KBM-7 (cell line): ENCODE measurements at places on chromosomes 3 and 15.

GRCh38 chr3:152256851-152257562 is 11.7 kb upstream of the MBNL1 start:
- no peak for DNase-seq

GRCh38 chr15:54815556-54815955 is 381.2 kb downstream of the RSL24D1 start:
- peak; percentile 80 for DNase-seq

DNA sequence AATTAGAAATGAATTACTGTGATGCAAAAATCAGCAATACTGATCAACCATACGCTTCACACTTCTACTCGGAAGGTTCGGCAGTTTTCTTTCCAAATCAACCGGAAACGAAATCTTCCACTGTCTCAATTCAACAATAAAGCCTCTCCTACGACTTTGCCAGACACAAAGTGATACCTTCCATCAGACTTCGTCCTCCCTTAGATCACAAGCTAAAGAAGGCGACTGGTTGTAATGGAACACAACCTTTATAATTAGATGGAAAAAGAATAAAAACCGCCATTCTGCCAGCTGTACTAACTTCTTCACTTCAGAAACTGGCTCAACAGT is 618 bp downstream of the PARL start:
- DNase-seq = no peak

DNA sequence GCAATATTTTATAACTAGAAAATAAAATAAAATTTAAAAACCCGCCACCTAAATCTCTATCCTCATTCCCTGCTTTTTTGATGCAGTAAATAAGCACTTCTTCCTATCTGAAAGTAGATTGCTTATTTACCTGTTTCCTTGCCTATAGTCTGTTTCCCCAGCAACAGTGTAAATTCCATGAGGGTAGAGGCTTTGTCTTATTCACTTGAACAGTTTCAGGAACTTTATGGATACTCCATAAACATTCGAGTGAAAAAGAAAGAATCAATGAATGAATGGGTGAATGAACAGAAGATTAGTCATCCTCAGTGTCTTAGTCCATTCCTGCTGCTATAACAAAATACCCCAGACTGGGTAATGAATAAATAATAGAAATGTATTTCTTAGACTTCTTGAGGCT is 41.7 kb downstream of the SHC4 start:
- DNase-seq = no peak

DNA sequence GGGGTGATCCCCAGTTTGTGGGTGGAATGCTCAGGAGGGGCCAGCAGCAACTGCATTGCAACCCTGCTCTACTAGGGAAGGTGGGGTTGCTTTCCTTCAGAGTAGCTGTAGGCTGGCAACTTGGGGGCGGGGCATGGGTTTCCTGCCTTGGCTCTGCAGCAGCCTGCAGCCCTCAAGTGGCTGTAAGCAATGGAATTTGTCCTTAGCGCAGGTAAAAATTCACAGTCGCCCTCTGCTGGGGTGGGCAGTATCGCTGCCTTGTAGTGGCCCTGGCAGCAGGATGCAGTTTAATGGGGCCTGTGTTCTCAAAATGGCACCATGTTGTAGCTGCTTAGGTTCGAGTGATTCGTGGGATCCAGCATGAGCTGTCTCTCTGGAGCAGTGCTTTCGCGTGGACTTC is 29.8 kb downstream of the STT3B start:
- peak; percentile 26 for DNase-seq

GRCh38 chr15:76078285-76078877 is 18.6 kb downstream of the TMEM266 start:
- DNase-seq = no peak

DNA sequence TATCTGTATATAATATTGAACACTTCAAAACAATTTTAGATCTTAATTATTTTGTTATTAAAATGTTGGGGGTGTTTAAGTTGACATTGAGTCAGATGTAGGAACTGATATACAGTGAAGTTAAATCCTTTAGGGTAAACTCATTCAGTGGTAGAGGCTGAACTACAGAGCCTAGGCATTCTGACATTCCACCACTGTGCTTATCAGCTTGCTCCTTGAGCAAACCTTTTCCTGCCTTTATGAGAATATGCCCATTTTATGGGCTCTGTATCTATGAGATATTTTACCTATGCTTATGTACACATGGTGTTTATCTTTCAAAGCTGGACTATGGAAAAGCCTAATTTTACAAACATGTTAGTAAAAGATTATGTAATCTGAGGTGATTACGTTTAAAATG is 407.5 kb downstream of the ZBTB20 start:
- DNase-seq = no peak
